ENCODE measurements at places on chromosomes 11 and 22.
A peak's percentile ranks its signal among the peaks of the same experiment; 100 is the strongest.

DNA sequence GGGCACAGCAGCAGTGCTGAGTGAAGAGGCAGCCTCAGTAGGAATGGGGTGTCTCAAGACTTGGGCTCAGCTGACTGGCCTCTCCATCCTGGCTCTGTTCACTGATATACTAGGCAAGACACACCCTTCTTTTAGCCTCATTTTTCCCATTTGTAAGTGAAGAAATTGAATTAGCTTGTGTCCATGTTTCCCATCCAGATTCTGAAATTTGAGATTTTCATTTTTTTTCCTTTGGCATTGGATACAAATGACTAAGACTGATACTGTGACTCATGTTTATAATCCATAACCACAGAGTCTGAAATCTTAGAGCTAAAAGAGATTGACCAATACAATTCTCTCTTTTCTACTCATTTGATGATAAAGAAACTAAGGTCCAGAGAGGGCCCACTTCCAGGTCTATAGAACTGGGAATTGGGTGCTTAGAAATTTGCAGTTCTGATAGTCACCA, 110.9 kb downstream of the KCNC1 start:
- no peak for DNase-seq

DNA sequence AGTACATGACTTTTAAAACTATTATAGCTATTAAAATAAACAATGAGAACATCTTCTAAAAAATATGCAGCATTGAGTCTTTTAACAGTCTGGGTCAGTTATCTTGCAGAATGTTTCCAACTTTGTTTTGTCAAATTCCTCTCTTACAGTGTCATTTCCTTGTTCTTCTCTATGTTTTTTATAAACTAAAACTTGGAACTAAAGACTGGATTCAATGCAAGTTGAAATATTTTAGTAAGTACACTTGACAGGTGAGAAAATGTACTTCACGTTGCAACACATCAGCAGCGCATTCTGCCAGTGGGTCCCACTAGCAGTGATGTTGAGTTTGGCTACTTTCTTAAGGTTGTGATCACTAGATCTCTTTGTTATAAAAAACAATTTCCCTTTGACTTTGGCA, 1407.6 kb upstream of the RAG2 start:
- no peak for DNase-seq

DNA sequence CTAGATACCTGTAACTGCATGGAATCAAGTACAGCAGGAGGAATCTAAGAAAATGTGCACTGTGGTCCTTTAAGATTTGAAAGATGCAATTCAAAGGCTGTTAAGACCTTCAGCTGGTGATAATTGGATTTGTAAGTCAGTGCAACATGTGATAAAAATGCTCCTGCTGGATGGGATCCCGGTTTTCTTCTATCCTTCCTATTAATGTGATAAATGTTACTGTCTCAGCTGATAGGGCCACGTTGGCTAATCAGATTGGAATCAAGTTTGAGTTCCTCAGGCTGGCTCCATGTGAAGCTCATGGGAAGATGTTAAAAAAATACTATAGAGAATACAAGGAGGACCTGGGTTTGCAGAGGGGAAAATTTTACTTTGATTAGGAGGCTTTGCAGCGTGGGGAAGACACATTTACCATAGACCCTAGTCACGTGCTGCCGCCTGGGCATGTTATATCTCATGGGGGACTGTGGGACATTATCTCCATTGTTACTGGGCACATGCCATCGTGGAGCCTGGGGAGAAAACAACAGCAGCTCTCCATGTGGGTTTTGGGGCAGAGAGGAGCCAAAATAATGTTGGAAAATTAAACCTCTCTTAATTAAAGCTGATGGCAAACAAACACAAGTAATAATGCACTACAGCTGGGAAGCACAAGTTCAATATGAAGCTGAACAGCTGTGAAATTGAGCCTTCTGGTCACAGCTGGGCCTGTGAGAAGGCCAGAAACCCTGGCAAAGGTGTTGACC, 652.5 kb downstream of the NTM start:
- DNase-seq = no peak

DNA sequence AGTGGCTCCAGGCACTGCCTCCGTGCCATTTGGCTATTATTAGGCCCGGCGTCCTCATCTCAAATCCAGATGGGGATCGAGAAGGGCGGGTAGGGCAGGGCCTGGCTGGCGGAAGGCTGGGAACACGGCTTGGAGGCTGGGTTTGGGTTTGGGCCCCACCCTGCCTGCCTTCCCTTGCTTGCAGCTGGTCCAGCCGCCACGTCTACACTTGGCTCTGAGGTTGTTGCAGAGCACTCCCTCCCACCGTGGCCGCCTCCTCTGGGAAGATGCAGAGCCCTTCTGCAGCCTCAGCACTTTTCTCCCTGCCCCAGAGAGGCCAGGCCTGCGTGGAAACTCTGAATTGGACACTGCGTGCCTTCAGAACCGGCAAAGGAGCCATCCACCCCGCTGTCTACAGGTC, 5.2 kb upstream of the SMTN start:
- no peak for DNase-seq

DNA sequence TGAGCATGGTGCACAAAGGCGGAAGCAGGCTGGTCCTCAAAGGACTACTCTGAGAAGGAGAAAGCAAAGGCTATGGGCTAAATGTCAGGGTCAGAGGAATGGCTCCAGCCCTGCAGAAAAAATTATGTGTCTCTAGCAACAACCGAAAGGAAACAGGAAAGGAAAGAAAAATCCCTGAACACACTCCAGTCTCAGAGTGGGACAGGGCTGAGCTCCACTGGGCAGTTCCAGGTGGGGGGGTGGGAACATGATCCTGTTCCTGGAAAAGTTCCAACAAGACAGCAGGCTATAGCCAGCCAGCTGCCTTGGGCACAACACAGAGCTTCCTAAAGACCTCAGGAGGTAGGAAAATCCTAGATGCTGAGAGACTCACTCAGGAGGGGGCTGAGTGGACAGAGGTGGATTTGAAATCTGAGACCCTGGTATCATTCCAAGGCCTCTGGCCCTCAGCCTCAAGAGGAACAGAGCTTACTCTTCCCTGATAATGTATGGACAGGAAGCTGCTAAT, 1088.2 kb downstream of the TBC1D22A start:
- no peak for DNase-seq

DNA sequence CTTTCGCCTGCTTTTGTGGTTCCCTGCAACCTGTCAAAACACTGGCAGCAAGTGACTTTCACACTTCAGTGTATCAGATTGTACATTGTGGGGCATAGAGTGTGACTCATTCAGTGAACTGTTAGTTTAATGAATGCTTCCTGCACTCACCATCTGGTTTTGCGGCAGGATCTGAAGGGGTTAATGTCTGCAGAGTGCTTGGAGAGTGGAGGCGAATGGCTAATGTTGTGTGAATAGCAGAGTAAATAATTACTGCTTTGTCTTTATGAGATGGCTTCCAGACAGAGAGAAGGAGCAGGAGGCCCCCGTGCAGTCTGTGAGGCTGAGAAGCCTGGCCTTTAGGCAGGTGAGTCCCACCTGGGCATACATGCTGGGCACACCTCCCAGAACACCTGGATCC, 454.3 kb upstream of the KIRREL3 start:
- no peak for DNase-seq

DNA sequence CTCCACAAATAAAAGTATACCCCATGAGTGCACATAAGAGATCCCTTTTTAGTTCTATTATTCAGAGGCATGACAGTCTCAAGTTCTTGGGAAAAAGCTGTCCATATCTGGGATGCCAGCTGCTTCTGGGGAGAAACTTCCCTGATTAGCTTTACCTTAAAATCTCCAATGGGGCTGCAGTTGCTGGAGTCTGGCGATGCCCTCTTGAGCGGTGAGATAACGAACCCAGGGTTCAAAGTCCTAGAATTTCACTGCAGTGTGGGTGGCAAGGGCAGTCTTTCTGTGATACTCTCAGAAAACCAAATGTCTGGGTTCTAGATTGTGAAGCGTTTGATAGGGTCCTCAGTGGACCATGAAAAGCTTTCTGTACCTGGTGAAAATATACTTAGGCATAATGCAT, 7.4 kb upstream of the PRR33 start:
- DNase-seq = no peak

DNA sequence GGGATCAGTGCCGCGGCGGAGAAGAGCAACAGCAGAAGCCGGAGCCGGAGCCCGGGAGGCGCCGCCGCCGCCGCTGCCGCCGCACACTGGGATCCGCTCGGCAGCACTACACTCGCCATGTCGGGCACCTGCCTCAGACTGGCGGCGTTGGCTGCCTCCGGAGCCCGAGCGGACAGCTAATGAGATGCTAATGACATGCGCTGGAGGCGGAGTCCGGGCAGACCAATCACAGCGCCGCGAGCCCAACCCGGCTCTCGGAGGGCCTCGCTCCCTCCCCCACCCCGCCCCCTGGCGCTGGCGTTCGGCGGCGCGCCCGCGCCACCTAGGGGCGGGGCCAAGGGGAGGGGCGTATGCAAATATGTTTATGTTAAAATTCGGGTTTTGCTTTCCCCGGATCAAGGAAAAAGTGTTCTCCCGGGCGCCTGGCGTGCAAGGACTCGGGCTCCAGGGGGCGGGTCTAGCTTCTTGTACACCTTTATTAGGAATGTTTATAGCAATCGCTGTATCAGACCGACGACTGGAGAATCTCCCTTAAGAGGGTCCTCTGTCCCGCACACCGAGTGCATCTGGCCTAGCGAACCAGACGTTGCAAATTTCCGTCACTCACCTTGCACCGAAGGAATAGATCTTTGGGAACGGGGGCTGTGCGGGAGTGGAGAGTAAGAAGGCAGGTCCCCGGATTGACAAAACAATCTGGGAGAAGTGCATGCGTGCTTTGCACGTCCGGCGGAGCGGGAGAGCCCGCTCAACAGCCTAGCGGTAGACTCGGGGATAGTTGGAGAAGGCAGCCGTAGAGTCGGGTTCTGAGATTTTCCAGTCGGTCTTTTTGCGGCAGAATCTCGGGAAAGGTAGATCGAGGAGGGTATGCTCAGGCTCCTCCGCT, at the start of gene CADM1:
Gene CADM1 (minus strand): TSS at position 140 of the 883 bp plus-strand sequence.
- peak; percentile 95 for DNase-seq

- no peak for DNase-seq
These were observed 465.2 kb downstream of the MIAT start for GRCh38 chr22:27122574-27122973.
